Left hindlimb (tissue), 1 donor: ENCODE measurements at places on chromosomes 11 and 22.

DNA sequence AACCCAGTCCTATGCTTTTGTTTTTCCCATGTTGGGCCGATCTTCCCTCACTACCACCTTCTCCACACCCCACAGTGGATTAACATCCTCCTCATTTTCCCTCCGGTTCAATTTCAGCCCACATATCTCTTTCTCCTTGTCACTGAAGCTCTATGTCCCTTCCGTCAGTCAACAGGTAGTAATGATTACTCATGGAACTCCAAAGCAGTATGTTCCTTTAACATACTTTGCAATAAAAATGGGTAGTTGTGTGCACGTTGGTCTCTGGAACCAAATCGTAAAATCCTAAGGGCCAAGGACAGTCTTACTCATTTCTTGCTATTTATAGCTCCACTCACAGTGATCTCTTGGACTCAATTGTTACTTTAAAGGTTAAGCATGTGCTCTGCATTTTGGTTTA is 20.2 kb downstream of the AMOTL1 start:
- DNase-seq = no peak

DNA sequence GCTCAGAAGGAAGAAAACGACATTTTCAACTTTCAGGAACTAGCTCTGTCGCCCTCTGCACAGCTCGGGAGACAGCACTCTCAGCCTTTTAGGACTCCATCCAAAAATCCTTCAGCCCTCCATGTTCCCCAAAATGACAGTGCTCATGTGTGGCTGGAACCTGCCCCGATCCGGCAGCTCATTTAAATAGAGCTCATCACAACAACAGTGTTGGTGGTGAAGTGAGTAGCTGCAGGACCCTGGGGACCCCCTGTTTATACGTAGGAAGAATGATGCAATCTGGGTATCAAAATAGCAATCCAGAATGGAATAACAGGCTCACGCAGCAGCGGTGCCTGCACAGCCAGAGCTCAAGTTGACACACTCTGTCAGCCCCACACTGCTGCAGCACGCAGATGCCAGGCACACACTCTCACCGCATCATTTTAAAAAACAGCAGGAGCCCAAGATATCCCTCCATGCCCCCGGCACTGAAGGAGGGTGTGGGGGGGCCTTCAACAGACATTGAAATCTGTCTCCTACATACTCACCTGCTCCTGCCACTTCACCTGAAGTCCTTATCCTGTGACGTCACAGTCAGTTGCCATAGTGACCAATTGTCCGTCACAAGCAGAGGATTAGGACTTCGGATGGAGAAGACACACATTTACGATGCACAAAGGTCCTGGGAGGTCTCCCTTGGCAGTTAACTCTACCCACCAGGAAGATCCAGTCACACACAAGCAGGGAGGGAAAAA is 24.0 kb downstream of the TRIM66 start:
- DNase-seq = no peak

GRCh38 chr11:68255526-68255925 is 16.2 kb downstream of the C11orf24 start:
- no peak for DNase-seq

- no peak for DNase-seq
These were observed 69.1 kb upstream of the EP300 start for GRCh38 chr22:41023299-41023623.

DNA sequence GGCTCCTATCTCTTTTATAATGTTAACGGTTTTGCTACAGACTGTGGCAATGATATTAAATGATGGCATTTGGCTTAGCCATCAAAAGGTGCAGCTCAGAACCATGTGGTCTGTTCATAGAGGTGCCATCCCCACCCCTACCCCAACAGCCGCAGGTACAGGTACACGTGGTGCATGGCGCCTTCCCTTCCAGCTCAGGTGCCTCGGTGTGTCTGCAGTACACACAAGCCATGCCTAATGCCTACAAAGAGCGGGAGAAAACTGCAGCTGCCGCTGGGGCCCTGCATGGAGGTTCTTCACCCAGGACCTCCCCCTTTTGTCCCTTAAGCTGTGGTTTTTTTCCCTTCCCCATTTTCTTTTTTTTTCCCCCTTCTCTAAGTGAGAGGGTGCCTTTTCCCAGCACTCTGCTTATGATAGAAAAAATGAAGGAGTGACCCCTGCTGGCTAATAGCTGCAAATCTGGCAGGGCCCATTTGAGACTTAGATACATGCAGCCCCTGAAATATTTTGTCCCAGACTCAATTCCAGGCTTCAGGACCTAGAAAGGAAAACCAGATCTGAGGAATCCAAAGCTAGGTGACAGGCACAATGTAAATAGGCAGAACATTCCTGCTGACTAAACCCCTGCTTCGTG is 6.5 kb downstream of the OR52M1 start:
- no peak for DNase-seq

GRCh38 chr22:40302149-40302548 is 44.2 kb upstream of the ADSL start:
- no peak for DNase-seq

- no peak for DNase-seq
These were observed 30.3 kb upstream of the ABCC8 start for GRCh38 chr11:17506942-17507341.

GRCh38 chr11:104134745-104135144 is 29.2 kb downstream of the PDGFD start:
- no peak for DNase-seq

DNA sequence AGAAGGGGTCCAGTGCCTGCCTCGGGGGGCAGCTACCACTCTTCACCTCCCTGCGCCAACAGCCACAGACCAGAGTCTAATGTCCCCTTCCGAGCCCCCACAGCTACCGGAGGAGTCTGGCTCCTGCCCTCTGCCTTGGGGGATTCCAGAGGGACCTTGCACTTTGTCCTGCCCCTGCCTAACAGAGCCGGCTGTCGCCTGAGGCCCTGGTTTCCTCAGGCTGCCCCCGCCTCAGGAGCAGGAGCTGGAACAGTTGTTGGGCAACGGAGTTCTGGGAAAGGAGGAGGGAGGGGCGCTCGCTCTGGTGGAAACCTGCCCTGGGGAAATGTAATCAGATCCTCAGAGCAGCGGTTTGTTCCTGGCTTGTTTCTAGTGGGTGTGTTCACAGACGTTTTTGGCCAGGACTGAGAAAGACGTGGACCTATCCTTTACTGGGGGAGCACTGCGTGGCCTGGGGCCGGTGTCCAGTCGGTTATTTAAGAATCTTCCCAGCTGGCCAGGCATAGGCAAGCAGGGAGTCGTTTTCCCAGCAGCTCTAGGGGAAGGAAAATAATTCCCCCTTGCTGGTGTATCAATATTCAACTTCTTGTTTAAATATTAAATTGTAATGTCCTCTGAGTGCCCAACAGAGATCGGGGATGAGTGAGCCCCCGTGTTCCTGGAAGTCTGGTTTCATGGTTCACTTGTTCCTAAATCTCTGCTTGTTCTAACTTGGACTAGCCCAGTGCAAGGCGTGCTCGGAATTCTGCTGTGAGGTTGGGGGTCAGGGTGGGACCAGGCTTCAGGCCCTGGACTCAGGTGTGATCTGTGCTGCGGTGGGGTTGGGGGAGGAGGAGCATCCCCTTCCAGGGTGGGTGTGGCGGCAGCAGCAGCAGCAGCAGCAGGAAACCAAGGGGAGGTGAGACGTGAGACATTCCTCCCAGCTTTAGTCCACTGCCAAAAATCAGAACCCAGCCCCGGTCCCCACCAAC is 32.1 kb downstream of the A4GALT start:
- peak; percentile 95 for DNase-seq

DNA sequence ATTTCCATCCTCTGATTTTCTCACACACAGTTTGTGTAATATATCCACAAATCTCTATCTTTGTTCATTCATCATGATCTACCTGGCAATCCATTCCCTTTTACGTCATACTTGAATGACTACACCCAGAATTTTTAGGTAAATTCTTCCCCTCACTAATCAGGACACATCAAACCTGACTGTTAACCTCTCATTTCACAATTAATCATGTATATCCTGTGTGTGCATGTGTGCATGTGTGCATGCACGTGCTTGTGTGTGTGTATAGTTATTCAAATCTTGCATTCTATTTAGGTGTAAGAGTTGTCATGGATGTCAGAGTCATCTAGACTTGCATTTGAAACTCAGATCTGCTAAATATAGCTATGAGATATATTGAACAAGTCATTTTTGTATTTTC is 130.4 kb downstream of the KIF18A start:
- no peak for DNase-seq

- DNase-seq = no peak
These were observed 2.1 kb downstream of the CLP1 start for GRCh38 chr11:57659669-57660068.

- no peak for DNase-seq
These were observed 36.9 kb downstream of the LINC01488 start for GRCh38 chr11:69518081-69518950.

DNA sequence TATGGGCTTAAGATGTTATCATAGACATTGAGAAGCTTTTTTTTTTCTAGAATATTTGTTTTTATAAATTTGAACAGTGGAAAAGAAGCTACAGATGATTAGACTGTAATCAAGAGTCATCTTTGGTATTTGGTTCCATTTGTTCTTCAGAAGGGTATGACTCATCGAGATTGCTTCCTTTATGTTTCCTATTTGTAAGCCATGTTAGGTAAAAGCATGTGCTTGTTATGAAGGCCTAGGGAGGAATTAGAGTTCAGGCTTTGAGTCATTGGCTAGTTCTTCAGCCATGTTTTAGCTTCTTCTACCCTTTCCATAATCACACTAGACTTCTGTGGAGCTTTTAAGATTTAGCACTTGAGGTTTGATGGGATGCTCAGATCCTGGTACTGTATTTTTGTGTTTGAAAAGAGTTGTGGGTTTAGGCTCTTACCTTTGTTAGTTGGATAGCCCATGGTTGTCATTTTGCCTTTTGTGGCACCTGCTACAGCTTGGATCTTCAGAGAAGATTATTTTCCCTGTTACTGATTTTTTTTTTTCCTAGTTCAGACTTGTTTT is 44.3 kb downstream of the POLD3 start:
- DNase-seq = no peak

DNA sequence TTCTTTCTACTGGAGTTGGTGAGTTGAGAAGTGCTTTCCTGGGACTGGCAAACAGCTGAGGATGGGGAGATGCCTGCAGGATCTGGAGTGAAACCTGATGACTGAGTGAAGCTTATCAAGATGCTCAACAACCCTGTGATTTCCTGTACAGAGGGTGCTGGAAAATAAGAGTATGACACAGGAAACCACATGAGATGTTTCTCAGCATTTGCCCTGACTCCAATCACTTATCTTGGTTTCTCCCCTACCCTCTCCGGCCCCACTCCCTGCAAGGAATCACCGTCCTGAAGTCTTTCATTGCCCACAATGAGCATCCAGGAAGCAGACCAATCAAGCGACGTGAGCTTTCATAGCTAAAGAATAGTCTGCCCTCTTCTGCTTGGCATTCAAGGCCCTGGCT is at the start of gene MRGPRX2:
Gene MRGPRX2, minus strand, starts transcription at position 89 of the 400 bp plus-strand sequence. CDS start 4,315 bp downstream, outside the sequence.
- DNase-seq = no peak

GRCh38 chr11:13278609-13279486 is 1.3 kb downstream of the BMAL1 start:
- DNase-seq = no peak

DNA sequence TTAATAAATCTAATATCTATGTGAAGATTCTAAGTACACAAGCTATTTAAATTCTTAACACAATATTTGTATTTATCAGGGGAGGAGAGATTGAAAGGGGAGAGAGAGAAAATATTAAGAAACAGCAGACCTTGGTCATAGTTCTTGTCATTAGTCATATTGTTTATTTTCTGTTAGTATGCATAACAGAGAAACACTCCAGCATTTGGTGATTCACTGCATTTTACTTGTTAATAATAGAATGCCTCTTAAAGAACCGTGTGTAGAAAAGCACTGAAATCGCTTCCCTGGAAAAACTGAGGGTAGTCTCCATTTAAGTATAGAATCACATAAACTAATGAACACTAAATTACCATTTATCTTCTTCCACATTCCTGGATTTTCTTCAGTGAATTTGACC is 122.7 kb upstream of the TRPC6 start:
- no peak for DNase-seq

GRCh38 chr11:126959700-126960099 is 40.9 kb downstream of the KIRREL3 start:
- no peak for DNase-seq

DNA sequence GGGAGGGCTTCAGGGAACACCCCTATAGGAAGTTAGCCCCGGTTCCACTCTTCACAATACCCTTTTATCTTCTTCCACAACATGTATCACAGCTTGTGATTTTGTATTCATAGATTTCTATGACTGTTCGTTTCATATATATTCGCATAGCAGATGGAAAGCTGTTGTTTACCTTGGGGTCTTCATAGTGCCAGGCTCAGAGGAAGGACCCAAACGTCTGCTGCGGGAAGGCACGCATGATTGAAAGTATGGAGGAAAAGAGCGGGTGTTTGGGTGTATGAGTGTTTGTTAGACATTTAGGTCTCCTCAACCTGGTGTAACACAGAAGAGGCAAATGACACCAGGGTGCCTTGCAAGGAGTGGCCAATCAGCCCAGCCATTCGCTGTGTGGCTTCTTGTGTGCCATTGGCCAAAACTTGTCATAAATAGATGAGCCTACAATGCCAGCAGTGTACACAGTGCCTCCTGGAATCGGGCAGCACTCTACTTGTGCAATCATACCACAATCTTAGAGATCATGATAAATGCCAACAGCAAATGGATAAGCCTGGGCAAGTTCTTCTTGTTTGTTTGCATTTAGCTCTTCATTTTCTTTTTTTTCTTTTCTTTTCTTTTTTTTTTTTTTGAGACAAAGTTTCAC is 10.9 kb upstream of the ADA2 start:
- no peak for DNase-seq

- DNase-seq = no peak
These were observed 271.9 kb downstream of the ST3GAL4 start for GRCh38 chr11:126627421-126627820.

GRCh38 chr11:121489823-121490222 is 37.1 kb upstream of the SORL1-AS1 start:
- DNase-seq = no peak

DNA sequence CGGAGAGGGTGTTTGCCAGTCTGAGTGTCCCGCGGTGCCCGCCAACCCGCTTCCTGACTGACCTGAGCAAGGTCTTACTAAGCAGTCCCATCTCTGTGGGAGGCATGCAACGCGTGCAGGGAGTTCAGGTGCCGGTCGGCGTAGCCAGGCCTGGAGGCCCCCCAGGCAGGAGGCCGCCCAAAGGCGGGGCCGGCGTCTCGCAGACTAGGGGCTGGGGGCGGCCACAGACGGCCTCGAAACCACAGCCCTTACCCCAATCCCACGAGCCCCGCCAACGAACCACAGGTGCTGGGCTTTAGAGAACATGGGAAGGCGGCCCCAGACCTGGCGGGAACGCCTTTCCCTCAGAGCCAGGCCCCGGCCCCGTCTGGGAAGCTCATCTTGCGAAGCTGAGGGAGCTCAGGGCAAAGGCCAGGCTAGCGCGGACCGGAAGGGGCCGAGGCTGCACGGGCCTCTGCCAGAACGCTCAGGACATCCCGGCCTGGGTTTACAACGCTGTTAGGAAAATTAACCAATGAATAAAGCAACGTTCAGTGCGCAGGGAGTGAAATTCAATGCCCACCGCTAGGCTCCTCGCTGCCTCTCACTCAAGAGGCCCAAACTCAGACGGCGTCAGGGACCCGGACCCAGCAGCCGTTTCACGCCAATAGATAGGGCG is 2.1 kb upstream of the MTFP1 start:
- no peak for DNase-seq

GRCh38 chr22:24816806-24817205 is 10.8 kb downstream of the SGSM1 start:
- no peak for DNase-seq
